ENCODE measurements at places on chromosomes 13 and 19.

DNA sequence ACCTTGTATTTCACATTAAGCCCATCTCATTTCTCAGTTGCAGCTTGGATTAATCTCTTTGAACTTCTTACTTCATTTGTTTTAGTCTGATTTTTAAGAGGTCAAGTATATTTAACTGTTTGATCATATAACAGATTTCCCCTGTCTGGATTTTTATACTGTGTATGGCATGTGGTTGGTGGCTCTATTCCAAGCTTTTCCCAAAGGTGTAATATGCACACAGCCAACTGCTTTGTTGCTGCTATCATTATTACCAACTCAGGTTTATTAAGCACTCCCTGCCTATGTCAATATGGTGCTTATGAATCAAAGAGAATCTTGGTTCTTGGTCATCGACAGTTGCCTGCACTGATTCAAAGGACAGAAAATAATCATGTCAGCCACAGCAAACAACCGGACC lies 92.6 kb downstream of the RAP2A start:
- no peak for DNase-seq

- no peak for DNase-seq
Observed at GRCh38 chr13:29526741-29527140, 68.7 kb downstream of the SLC7A1 start.

DNA sequence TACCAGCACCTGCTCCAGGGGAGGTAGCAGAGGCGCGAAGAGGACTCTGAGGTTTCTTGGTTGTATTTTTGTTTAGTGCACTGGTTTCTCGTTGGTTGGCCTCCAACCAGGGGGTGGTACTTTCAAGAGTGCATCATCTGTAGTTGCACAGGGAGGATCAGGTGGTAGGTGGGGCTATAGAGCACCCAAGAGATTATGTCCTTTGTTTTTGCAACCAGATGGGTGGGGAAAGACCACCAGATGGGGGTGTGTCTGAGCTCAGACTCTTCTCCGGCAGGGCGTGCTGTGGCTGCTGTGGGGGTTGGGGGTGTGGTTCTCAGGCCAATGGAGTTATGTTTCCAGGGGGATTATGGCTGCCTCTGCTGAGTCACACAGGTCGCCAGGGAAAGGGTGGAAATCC lies 254.4 kb upstream of the KLF12 start:
- DNase-seq: no peak

GRCh38 chr13:36158611-36159010 lies 27.4 kb upstream of the DCLK1 start:
- DNase-seq: no peak

DNA sequence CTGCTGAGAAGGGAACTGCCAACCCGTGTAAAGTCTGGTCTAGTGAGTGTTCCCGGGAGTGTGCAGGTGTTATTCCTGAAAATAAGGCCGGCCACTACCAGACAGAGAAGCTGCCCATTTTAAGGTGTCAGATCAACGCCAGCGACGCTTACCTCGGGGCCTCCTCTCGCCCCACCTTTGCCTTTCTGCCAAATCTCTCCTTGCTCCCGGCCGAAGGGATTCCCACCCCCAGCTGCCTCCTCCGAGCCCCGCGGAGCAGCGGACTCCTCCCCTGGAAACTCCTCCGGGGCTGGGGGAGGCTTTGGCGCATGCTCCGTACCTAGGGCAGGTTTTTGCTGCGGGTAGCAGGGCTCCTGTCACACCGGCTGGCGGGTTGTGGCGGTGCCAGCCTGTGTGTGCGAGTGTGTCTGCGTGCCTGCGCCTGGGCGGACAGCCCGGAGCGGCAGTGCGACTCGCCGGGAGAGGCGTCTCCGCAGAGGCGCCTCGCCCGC lies at the start of gene HS6ST3:
HS6ST3 (plus strand) TSS at position 359 of the 491 bp plus-strand sequence.
- DNase-seq: no peak

DNA sequence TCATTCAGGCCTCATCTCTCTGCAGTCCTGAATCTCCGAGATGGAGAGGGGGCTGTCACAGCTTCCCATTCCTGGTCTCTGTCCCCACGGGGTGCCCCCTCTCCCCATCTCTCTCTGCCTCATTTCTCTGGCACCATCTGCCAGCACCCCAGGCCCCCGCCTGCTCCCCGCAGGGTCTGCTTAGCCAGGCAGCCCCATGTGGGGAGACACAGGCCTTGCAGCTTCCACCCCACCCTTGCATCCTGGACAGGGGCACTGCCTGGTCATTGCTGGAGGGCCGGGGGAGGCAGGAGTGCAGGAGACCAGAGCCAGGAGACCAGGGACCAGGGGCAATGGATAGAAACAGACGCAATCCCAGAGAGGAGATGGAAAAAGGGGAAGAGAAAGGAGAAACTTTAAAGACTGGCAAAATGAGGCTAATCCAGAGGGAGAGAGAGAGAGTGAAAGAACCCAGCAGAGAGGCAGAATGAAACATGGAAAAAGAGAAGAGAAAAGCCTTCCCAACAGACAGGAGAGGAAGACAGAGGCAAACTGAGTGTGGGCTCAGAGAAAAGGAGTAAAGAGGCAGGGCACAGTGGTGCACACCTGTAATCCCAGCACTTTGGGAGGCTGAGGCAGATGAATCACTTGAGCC lies 8.8 kb upstream of the GIPR start:
- no peak for DNase-seq

- DNase-seq: no peak
Observed at GRCh38 chr13:112143753-112144615, 77.0 kb downstream of the SOX1 start.

DNA sequence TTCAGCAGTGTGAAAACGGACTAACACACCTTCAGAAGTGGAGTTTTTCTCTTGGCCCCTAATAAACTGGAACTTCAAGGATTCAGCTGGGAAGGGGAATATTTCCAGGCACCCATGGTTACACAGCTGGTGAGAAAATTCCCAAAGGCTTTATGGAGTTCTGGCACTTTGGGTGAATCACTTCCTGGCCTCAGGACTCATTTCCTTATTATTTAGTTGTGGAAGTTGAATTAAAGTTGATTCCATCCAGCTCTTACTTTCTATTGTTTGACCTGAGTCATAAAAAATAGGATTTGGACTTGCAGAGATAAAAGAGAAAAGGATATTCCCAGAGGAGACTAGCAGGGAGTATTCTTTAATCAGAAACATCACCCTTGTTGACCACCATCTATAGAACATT lies 882.1 kb downstream of the UQCRFS1 start:
- no peak for DNase-seq

DNA sequence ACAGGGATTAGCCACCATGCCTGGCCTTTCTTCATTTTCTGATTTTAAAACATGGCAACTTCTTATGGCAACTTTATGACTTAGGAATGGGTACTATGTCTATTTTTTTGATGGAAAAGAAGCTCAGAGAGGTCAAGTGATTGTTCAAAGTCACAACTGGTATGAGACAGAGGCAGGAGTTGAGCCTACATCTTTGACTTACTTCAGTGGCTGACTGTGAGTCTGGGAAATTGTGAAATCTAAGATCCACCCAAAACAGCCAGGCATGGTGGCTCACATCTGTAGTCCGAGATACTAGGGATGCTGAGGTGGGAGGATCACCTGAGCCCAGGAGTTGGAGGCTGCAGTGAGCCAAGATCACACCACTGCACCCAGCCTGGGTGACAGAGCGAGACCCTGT lies 2.4 kb upstream of the ACTL9 start:
- no peak for DNase-seq

- no peak for DNase-seq
Observed at GRCh38 chr13:68816715-68817114, 1290.9 kb upstream of the ATXN8OS start.

Data from left kidney (tissue), 8 donors.